ENCODE measurements at places on chromosomes 6 and 20.

- DNase-seq = no peak
These were observed 105.5 kb downstream of the ASCC3 start for GRCh38 chr6:100775667-100776066.

GRCh38 chr20:20931024-20931423 is 175.1 kb downstream of the LINC00237 start:
- no peak for DNase-seq

- DNase-seq = no peak
These were observed 624 bp upstream of the NPEPL1 start for GRCh38 chr20:58691773-58692578.

DNA sequence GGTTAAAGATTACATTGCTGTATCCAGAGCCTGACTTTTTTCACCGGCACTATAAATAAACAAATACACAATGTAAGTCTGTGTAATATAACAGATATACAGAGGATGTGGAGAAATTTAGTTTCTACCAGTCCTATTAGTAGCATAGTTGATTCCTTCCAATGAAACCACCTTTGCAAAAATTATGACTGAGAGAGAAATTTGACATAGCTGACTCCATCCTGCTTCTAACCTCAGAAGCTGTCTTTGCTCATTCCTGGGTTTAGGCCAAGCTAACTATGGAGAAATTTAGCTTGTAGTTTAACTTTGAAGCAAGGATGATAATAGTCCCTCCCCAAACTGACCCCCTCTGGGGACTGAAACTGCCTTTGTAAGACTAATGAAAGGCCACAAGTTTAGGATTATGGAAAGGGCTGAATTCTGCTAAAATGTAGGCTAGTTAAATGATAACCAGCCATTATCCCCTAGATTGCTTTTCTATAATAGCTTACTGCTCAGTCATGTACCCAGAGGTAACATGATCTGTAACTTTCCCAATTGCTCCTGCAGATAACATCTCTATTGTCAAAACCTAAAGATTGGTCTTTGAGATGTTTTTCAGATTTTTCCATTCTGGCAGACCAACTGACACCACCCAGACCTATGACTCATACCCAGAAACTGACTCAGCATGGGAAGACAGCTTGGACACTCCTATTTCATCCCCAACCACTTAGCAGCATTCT is 172.8 kb upstream of the ARG1 start:
- no peak for DNase-seq

DNA sequence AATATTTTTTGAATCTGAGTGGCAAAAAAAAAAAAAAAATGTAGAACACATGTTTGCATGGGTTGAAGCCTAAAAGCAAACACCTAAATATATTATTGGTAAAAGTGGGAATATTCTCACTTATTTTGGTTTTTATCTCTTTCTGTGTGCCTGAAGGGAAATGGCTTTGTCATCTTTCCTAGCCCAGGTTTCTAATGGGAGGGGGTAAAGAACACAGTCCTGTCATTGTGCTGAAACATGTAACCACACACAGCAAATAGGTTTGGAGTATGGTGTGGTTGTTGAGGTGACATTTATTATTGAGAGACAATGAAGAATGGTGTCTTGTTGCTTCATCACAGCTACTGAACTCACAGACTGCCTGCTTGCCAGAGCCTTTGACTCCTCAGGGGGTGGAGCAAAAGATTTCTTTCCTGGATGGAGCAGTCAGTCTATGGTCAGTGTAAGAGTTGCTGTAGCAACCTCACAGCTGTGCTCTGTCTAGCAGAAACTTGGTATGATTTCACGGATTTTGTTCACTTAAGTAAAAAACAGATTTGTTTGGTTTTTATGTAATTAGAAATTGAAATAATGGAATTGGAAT is 70.2 kb downstream of the CEP57L1 start:
- no peak for DNase-seq

GRCh38 chr6:55974688-55975087 is 99.3 kb upstream of the BMP5 start:
- no peak for DNase-seq

DNA sequence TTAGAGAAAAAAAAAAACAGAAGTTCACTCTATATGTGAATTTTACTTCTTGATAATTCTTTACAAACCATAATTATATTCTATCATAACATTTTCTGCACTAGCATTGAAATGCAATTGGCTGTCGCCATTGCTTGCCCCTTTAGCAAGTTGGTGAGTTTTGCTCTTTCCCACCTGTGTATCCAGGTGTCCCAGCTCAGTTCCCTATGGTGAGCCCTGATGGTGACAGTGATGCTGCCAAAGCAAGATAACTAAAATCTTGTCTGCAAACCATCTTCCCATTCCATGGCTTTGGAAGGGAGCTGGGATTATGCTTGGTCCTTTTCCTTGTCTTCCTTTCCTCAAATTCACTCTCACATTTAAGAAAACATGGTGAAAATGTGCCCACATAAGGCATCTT is 429.6 kb downstream of the NKAIN2 start:
- DNase-seq = no peak

DNA sequence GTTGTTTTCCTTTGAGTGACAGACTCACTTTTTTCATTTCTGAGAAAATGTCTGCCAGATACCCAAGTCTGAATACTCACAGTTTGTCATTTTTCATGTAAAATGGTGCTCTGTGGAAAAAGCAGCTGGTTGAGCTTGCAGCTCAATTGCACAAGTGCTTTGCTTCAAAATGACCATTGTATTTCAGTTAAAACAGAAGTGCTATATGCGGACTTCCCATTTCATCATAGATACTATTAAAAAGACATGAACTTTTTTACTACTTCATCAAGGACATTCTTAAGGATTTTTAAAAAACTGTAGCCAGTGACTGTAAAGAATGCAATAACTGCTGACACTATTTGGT is 61.5 kb downstream of the KCNS1 start:
- no peak for DNase-seq

DNA sequence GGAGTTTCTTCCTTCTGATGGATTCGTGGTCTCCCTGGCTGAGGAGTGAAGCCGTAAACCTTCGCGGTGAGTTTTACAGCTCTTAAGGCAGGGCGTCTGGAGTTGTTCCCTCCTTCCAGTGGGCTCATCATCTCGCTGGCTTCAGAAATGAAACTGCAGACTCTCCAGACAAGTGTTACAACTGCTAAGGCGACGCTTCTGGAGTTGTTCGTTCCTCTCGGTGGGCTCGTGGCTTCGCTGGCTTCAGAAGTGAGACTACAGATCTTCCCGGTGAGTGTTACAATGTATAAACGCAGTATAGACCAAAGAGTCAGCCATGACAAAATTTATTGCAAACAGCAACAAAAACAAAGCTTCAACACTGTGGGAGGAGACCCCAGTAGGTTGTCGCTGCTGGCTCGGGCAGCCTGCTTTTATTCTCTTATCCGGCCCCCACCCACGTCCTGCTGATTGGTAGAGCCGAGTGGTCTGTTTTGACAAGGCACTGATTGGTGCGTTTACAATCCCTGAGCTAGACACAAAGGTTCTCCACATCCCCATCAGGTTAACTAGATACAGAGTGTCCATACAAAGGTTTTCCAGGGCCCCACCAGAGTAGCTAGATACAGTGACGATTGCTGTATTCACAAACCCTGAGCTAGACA is 113.2 kb downstream of the GPX5 start:
- no peak for DNase-seq

- no peak for DNase-seq
These were observed 18.1 kb upstream of the MAS1L start for GRCh38 chr6:29505808-29506207.

GRCh38 chr6:46729787-46730326 is 5.3 kb downstream of the PLA2G7 start:
- DNase-seq = no peak

GRCh38 chr20:63572788-63573646 is 1.0 kb downstream of the HELZ2 start:
- DNase-seq = no peak

DNA sequence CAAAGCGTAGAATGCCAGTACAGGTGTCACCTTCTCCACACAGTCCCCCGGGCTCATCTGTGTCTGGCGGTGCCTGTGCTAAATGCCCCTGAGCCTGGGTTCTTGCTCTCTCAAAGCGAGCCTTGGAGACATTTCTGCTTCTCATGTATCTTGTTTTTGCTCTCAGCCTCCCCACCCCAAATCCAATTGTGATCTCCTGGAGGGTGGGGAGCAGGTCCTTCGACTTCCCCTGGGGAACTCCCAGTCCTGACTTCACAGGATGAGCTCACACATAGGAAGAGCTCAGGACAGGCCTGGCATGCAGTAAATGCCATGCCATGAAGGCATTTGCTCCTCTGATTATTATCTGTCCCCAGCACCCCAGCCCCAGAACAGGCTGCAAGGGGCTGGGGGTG is 58.1 kb downstream of the NOL4L start:
- DNase-seq = no peak
